ENCODE measurements at places on chromosomes 12 and 14.
A peak's percentile ranks its signal among the peaks of the same experiment; 100 is the strongest.

DNA sequence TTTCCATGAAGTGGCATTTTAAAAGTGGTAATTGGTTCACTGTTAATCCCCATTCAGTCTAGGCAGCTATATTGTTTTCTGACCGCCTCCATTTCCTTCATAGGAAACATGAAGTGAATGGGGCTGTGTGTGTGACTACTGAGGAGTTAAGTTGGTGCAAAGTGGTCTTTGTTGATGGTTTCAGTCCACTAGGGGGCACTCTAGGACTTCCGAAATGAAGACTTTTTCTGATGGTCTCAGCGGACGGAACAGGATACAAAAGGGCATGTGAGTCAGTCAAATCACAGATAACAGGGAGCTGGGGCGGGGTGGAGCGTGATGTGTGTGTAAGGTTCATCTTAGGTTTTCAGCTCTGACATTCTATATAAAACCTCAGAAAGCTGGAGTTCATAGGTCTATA, 240.1 kb upstream of the OR4E1 start:
- peak; percentile 77 for DNase-seq

DNA sequence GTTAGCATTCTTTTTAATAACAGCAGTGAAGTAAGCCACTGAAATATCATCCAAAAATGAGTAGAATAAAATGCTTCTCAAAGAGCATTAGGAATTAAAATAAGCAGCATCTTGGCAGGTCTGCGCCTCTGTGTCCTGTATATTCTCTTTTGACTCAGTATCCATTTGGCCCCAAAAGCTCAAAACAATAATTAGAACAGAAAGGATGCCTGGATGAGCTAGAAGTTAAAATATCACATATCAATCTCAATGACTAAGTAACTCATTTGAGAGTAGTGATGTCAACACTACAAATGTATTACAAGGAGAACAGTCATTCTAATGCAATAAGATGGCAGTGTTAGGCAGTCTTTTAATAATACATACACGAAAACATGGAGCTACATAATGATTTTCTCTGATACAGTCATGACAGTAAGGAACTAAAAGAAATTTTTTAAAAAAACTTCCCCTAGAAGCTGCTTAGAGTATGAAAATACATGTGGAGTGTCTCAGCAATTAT, 160.9 kb upstream of the ABCD2 start:
- no peak for DNase-seq

DNA sequence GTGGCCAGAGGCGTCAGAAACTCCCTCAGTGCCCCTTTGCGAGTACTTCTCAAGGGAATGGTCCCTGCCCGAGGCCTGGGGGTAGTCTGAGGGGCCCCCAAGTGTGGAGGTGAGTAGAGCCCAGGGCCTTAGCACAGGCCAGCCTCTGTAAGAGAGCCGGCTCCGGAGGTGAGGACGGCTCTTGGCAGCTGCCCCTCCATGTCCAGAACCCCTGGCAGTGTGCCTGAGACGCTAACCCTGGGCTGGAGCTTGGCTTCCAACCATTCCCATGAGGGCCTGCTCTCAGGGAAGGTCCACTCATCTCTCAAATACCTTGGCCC, 61.7 kb downstream of the PRMT8 start:
- DNase-seq: no peak

DNA sequence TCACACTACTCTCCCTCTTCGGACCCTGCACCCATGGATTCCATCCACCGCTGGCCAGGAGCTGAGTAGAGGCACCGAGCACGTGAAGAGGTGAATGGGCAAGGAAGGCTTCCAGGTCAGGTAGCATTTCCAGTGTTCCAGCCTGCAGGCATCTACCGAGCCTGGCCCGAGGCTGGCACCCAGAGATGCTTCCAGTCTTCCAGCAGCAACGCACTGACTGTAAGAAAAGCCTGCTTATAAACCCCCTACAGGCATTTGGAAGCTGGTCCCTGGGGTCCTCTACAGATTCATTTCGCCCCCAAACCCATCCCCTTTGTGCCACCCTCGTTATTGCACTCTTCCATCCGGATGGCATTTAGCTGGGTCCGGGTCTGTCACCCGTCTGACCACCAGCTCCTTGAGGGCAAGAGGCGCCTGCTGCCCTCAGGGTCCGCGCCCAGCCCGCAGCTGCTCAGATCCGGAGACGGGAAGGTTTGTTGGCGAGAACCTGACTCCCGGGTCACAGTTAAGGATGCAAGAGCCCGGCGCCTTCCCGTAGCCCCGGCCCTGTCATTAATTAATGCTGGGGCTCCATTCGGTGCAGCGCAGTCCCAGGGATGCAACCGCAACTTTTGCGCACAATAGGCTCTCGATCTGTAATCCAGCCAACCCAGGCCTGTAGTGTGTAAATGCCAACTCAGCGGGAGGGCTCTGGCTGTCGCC, 614 bp upstream of the MARK3 start:
- no peak for DNase-seq

DNA sequence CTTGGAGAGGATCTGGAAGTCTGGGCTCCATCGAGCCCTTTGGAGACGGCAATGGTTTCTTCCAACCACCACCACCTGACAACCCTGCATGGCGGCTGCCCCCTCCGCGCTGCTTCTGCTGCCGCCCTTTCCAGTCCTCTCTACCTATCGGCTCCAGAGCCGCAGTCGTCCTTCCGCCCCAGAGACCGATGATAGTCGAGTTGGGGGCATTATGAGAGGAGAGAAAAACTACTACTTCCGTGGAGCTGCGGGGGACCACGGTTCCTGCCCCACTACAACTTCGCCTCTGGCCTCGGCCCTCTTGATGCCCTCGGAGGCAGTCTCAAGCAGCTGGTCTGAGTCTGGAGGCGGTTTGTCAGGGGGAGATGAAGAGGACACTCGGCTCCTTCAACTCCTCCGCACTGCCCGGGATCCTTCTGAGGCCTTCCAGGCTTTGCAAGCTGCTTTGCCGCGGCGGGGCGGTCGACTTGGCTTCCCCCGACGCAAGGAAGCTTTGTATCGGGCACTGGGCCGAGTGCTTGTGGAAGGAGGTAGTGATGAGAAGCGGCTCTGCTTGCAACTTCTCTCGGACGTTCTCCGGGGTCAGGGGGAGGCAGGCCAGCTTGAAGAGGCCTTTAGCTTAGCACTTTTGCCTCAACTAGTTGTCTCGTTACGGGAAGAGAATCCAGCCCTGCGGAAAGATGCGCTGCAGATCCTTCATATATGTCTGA, 499 bp downstream of the TOGARAM1 start:
- DNase-seq: no peak

- DNase-seq: no peak
Measured at GRCh38 chr12:34299802-34300193, 277.5 kb downstream of the ALG10 start.

DNA sequence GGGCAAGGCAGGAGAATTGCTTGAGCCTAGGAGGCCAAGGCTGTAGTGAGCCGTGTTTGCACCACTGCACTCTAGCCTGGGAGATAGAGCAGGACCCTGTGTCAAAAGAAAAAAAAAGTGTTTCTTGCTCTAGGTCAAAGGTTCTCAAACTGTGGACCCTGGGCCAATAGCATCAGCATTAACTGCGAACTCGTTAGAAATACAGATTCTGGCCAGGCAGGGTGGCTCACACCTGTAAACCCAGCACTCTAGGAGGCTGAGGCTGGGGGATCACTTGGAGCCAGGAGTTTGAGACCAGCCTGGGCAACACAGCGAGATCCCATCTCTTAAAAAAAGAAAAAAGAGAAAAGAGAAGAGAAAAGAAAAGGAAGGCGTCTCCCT, 858 bp downstream of the RILPL2 start:
- no peak for DNase-seq

DNA sequence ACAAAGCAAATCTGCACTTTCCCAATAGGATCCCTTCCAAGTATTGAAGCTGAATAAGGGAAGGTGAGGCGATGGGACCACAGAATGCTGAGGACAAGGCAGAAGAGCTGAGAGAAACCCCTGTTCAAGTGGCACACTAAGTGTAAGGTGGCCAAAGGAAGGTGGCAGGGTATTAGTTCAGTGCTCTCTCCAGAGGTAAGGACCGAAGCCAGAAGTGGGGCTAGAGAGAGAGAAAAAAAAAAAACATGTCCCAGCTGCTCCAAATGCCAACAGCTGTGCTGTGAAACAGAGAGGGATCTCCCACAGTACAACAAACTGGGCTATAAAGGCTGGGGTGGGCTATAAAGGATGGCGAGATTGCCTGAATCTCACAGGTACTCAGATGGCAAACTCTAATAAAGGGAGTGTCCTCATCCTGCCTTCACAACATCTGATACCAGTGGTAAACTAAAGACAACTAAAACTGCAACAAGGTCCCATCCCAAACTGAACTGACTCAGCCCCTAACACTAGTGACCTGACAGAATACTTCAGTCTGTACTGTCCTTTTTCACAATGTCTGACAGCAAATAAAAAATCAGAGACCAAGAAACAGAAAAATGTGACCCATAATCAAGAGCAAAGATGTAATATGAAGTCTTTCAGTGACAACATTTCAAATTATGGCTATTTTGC, 47.9 kb downstream of the CDK17 start:
- DNase-seq: no peak

GRCh38 chr14:72887514-72887913, 6.4 kb downstream of the DPF3 start:
- DNase-seq: no peak

- DNase-seq: no peak
Measured at GRCh38 chr14:64728106-64728505, 23.9 kb downstream of the PLEKHG3 start.

DNA sequence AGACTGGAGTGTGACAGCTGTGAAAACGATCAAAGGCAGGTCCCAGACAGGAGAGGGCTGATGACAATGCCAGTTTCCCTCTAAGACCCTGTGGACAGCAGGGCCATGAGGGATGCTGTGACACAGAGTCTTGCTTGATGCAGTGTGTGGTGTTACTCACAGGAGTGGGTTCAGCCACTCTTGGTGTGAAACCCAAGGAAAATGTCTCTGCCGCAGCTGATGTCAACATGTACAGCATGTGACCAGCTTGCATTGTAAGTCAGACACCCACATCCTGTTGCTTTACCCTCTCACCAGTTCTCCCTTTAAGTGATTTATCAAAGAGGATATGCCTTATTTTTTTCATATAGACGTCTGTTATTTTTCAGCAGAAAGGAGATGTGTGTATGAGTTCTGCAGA, 268.6 kb downstream of the BTG1 start:
- DNase-seq: no peak

GRCh38 chr14:84492685-84493084, 1037.3 kb upstream of the FLRT2 start:
- no peak for DNase-seq

DNA sequence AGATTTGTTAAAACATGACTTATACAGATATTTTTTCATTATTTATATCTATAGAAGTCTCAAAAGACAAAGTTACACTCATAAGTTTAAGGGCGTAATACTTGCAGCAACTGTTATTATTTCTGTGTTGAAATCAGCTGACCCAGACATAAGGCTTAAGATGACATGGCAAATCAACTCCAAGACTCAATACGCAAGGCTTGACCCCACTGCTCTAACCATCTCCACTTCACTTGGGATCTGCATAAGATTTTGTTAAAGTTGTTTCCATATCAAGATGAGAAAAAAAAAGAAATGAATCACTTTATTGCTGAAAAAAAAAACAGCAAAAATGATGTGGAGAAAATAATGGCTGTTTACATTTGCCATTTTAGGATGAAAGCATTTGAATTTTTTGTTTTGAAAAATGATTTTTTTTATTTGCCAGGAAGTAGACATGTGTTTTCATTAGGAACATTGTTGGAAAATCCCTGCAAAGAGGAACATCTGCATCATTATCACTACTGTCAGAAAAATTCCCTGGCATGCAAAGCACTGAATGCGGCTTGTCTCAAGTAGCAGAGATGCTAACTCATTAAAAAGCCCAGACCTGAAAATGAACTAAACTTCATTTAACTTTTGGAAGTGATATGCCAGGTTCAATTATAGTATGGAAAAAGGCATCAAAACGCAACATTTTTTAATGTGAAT, 73.5 kb downstream of the LIN7A start:
- no peak for DNase-seq

- no peak for DNase-seq
Measured at GRCh38 chr14:51458563-51458955, 193.2 kb upstream of the FRMD6 start.

DNA sequence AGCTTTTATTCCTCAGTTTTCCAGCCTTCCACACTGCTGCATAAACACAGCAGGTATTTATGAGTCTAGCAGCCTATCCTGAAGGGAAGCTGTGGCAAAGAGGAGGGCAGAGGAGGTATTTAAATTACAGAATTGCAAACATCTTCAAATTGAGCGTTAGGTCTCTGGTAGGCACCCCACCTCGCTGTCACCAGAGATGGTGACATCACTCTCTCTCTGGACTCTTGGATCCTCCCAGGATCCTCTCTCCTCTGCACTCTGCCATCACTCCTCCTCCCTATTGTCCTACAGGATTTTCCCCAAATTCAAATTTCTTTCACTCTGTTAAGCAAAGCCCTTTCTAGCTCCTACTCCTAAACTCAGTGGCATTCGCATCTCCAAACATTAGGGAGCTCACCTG, 6.7 kb downstream of the PLEKHD1 start:
- no peak for DNase-seq

GRCh38 chr14:61231810-61232209, 49.3 kb downstream of the TMEM30B start:
- no peak for DNase-seq

GRCh38 chr14:58954901-58955861, 233.3 kb upstream of the DAAM1 start:
- no peak for DNase-seq

GRCh38 chr12:101775816-101776215, 36.6 kb upstream of the SYCP3 start:
- no peak for DNase-seq

GRCh38 chr12:67810166-67810565, 161.6 kb downstream of the DYRK2 start:
- no peak for DNase-seq

GRCh38 chr14:74620497-74620921, 8.5 kb upstream of the LTBP2 start:
- DNase-seq: no peak

GRCh38 chr12:1540690-1541089, 53.7 kb downstream of the FBXL14 start:
- no peak for DNase-seq

- no peak for DNase-seq
Measured at GRCh38 chr12:121346747-121347146, 5.5 kb downstream of the ANAPC5 start.

GRCh38 chr12:66055837-66056319, 74.7 kb downstream of the LLPH start:
- no peak for DNase-seq

- no peak for DNase-seq
Measured at GRCh38 chr14:70317091-70317968, 42.2 kb downstream of the COX16 start.

GRCh38 chr14:67486890-67487289, 1.6 kb downstream of the TMEM229B start:
- DNase-seq: no peak

Measured in BE2C (cell line).